Dermis microvascular lymphatic vessel endothelial cell (primary cell): ENCODE measurements at places on chromosomes 1 and 21. TPM values are rescaled to one million over a fixed set of nuclear protein-coding genes. Genes with fewer than 3 reads are reported as not detected.

The SLC1A7 gene
- not detected in 2 replicates for total RNA-seq

The GCSAML gene
- not detected in 2 replicates for total RNA-seq

The AGT gene
- total RNA-seq, result not detected in 2 replicates

The OR2T11 gene
- total RNA-seq, result not detected in 2 replicates

The TFF1 gene
- not detected in 2 replicates for total RNA-seq

The SPATA45 gene
- total RNA-seq, result not detected in 2 replicates

The TDRD10 gene
- total RNA-seq, result 3.5 and 7.2 TPM in 2 replicates

The CCDC28B gene
- total RNA-seq, result 16.1 and 24.4 TPM in 2 replicates

The IFI44 gene
- 14.0 and 17.4 TPM in 2 replicates for total RNA-seq

The VASH2 gene
- 0.13 TPM in 2 replicates for total RNA-seq

The PIP5K1A gene
- total RNA-seq, result 32.6 and 44.3 TPM in 2 replicates

The TNNT2 gene
- total RNA-seq, result not detected in 2 replicates

The SWT1 gene
- 3.1 and 4.0 TPM in 2 replicates for total RNA-seq

The TLCD4 gene
- under 0.01 TPM in 2 replicates for total RNA-seq

The CFHR5 gene
- not detected in 2 replicates for total RNA-seq

The FAM151A gene
- not detected in 2 replicates for total RNA-seq

The AUNIP gene
- 1.4 and 3.2 TPM in 2 replicates for total RNA-seq

The SPRR4 gene
- total RNA-seq, result not detected in 2 replicates

The MAP3K6 gene
- total RNA-seq, result 3.3 and 4.0 TPM in 2 replicates

The GBP7 gene
- not detected in 2 replicates for total RNA-seq

The CZIB gene
- total RNA-seq, result 30.6 and 33.4 TPM in 2 replicates

The MYOM3 gene
- total RNA-seq, result under 0.01 TPM in 1 of 2 replicates, not detected in the other

The MAN1C1 gene
- total RNA-seq, result 0.26 and 0.89 TPM in 2 replicates
